ENCODE measurements at places on chromosomes 1 and 21.

DNA sequence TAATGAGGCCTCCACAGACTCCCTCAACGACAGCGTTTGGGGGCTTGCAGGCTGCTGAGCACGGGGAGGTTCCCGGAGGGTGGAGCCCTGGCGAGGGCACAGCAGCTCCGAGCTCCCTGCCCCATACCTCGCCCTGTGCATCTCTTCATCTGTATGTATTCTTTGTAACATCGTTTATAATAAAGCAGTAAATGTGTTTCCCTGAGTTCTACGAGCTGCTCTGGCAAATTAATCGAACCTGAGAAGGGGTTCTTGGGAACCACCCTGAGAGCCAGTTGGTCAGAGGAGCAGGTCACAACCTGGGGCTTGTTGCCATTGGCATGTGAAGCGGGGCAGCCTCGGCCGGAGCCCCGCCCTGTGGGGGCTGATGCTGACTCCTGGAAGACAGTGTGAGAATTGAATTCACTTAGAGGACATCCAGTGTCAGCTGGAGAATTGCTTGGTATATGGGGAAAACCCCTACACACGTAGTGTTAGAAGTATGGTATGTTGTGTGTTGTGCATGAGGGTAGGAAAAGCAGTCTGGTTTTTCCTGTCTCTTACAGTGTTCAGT is 11.5 kb downstream of the SLC37A1 start:
- DNase-seq: peak; percentile 48

- DNase-seq: no peak
Observed at GRCh38 chr1:18312961-18313360, 167.8 kb upstream of the KLHDC7A start.

DNA sequence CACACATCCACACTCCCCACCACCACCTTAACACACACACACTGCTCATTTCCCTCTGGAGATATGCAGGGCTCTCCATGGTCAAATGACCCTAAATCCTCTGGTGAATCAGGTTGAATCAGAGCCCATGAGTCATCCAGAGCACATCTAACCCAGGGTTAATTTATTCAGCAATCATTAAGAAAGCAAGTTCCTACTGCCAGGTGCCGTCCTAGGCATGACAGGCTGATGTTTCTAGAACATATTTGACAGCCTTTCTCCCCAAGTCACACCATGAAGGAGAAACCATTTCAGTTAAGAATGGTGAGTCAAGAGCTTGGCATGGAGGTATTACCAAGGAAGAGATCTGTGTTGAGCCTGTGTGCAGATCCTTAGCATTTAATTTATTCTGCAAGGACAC is 194.3 kb upstream of the CAMK1G start:
- DNase-seq: no peak

GRCh38 chr1:36432616-36433015 is 17.6 kb downstream of the OSCP1 start:
- no peak for DNase-seq

- no peak for DNase-seq
Observed at GRCh38 chr1:94772845-94773244, 47.3 kb upstream of the SLC44A3 start.

GRCh38 chr1:228184152-228184551 is 18.5 kb downstream of the IBA57 start:
- DNase-seq: no peak

DNA sequence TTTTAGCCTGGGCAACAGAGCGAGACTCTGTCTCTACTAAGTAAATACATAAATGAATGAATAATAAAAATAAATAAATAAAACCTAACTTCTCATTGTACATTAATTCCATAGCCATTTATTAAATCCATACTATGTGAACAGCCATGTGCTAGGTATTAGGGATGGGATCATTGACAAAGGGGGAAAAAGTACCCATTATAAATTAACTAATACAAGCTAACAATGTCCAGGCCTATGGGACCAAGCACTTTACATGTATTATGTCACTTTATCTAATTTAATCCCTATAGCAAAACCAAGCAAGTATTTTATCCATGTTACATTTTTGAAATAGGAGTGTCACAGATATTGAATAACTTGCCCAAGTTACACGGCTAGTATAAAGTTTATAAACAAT is 2.6 kb upstream of the CDC7 start:
- no peak for DNase-seq

- no peak for DNase-seq
Observed at GRCh38 chr1:93695411-93696005, 13.9 kb upstream of the BCAR3 start.

DNA sequence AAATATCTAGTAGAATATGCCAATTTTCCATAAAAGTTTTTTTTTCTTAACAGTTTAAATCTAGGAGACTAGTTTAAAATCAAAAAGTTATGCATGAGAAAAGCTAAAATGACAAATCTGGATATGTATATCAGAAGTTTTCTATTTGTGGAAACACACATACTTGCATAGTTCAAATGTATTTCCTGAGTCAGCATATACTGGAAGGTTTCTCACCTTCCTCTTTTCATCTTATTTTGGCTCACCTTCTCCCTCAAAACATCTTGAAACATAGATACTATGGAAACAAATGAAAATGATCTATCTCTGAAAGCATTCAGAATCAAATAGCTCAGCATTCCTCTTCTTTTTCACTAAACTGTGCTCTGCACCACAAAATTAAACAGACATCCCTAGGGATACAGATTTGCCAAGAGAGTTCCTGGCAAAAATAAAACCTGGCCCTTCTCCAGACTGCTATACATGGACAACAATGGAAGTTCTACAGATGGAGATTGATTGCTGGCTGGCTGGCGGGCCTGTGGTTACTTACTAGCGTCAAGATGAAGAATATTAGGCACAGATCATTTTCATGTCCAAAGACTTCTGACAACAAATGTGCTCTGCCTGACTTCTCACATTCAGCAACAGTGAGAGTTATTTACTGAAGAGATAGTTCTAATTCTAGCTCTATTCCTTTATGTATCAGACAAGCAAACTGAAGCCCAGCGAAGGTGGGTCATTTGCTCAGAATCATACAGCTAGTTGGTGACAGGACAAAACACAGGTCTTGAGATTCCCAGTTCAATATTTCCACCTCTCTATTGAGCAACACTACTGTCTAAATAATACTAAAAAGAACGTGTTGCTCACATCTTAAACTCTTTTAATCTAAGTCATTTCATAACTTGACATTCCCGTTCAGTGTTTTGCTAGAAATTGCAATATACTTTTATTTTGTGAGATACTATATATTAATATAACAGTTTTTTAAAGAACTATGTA is 26.6 kb downstream of the DIPK1A start:
- no peak for DNase-seq

DNA sequence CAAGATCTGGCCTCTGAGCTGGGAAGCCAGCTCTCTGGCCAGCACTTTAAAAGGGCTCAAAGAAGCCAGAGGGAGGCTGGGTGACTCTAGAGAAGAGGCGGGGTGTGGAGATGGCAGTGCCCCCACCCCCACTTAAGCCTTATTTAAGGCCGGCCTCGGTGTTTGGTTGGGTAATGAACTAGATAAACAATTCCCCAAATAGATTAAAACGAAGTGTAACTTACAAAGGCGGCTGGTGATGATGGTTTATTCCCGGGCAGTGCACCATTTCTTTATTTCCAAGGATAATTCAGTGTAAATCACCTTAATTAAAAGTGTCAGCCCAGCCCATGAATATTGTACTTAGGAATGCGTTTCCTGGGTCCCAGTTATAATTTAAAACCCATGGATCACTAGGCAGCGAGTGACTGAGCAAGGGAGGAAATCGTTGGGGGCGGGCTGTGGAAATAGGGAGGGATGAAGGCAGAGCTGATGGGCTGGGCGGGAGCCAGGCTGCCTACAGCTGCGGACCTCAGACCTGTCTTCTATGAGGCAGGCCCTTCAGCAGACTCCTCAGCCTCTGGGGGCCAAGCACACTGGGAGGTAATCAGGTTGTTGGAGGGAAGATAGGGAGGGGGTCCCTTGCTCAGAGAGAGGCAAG is 54.9 kb downstream of the TMEM53 start:
- DNase-seq: no peak

DNA sequence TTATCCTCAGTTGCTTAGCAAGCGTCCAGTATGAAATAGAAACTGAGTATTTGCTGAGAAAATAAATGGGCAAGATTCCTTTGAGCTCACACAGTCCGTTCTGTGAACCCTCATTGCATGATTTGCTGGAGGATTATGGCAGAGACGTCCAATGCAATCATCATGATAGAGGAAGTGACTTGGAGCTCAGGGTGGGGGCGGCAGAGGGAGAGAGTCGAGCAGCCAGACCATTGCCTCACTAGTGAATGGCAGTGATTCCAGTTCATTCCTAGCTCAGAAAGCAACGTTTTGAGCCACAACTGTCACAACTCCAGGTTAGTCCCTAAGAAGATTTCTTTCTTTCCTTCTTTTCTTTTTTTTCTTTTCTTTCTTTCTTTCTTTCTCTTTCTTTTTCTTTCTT is 27.5 kb upstream of the COL9A2 start:
- DNase-seq: peak; percentile 68

DNA sequence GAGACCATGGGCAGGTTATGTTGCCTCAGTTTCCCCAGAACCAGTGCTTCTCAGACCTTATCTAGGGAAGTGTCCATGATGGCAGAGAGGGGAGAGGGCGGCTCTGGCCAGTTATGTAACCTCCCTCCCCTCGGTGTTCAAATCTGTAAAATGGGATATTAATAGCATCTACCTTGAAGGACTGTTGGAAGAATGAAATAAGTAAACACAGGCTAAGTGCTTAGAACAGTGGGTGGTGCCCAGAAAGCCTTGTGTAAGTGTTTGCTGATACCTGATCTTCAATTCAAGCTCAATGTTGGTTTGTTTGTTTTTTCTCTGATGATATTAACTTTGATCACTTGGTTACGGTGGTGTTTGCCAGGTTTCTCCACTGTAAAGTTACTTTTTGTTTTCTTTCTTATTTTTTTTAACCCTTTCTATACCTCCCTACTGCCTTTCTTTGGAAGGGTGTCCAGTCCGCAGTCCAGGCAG is 34.9 kb downstream of the EPHA2 start:
- DNase-seq: no peak

DNA sequence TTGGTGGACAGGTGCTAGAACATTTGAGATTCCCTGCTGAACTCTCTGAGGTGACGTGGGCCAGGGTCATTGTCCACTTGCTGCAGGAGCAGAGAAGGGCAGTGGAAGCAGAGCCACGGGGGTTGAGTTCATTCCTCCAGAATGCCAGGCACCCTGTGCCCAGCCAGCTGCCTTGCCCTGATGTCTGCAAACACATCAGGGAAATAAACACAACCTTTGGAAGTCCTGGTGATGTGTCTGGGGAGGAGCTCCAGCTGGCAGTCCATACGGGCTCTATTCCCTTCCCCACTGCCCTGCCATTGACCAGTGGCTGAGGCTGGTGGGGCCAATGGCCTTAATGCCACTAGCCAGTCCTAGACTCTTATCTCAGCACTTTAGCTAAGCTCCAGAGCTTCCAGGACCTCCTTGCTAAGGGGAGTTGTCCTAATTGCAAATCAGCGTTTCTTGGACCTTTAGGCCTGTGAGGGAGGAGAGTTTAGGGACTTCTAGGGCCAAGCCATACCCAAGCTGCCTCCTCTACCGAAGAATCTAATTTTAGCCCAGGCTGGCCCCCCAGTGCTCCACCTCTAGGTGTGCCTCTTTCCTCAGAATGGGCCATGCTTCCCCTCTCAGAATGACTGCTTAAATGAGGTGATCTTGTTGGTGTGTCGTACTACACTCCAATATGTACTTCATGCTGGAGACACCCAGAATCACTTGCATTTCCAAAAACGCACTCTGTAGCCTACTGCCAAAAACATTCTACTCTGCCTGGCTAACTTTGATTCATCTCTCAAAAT is 25.9 kb upstream of the MFSD2A start:
- no peak for DNase-seq

- DNase-seq: peak; percentile 61
Observed at GRCh38 chr21:20882462-20883407, 115.5 kb upstream of the NCAM2 start.

DNA sequence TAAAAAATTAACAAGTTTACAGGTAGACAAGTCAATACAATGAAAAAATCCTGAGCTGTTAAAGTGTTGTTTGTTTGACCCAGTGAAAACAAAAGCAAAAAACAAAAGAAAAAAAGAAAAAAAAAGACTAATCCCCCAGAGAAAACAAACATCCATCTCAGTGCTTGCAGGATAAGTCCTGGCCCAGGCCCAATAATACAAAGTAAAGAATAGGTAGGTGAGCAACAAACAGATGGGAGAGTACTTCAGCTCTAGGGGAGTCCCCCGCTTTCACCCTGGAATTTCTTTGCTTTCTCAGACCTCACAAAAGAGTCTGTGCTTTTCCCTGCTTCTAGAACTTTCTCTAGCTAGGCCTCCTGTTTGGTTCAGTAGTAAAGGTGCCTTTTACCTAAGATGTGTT is 70.3 kb downstream of the ABCA4 start:
- no peak for DNase-seq

GRCh38 chr1:151461694-151462093 is 2.4 kb upstream of the POGZ start:
- no peak for DNase-seq

GRCh38 chr1:88890791-88891317 is 513 bp downstream of the GTF2B start:
- DNase-seq: peak; percentile 38

DNA sequence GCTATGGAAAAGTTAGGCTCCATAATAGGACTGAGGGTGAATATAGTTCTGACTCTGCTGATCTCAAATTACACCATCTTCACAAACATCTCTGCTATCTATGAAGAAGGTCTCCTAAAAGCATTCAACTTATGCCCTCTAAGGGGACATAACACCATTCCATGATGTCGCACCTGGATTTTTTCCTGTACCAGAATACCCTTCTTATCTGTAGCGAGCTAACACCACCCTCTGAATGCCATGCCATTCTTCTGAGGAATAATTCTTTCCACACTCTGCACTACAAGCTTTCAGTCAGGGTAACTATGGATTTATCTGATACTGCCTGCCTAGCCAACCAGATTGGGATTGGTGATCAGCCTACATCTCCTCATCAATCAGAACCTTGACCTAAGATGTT is 203.8 kb downstream of the PTPRC start:
- DNase-seq: no peak

DNA sequence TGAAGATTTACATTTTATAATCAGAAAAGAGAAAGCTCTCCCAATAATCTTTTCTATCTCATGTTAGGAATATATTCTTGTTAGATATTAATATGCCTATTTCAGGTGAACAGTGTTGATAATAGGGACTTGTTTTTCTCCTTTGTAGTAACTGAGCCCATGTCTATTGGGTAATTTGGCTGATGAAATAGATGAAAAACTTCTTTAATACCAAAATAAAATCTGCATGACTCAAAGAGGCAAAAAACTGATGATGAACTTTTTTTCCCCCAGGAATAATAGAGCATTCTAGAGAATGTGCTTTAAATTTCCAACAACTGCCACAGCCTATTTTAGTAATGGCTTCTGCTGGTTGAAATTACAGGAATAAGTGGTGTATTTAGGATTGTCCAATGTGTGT is 178.9 kb upstream of the GREM2 start:
- no peak for DNase-seq

- no peak for DNase-seq
Observed at GRCh38 chr1:30101487-30102227, 621.7 kb downstream of the MATN1 start.

GRCh38 chr1:215345766-215346165 is 221.3 kb upstream of the KCTD3 start:
- peak; percentile 7 for DNase-seq

- peak; percentile 81 for DNase-seq
Observed at GRCh38 chr1:51648180-51649109, 31.6 kb downstream of the OSBPL9 start.

- DNase-seq: peak; percentile 77
Observed at GRCh38 chr1:172359491-172359999, 60.9 kb upstream of the C1orf105 start.

Data from hepatocyte (in vitro differentiated cells).